ENCODE measurements at places on chromosomes 11 and 22.

- no peak for DNase-seq
Observed at GRCh38 chr11:104122011-104122635, 41.8 kb downstream of the PDGFD start.

DNA sequence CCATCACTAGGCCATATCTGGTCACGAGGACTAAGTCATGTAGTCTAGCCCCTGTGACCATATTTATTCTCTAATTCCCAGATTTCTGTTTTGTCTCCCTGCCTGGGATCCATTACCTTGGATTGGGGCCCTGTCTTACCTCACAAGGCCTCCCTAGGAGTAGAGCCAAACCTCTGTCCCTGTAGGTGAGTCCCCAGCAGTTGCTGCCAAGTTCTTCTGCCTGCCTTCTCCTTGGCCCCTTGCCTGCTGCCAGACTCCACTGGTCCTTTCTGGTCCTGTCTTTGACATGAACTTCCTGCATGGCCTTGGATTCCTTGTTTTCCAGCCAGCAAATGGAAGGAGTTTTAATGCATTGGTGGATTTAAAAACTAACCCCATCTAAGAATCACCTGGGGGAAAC is 35.6 kb upstream of the CADM1 start:
- DNase-seq = no peak

GRCh38 chr11:75667255-75667830 is 1.5 kb downstream of the MAP6 start:
- DNase-seq = no peak

GRCh38 chr11:76782531-76783293 is 444 bp upstream of the TSKU start:
- DNase-seq = no peak

GRCh38 chr11:16173798-16174197 is 182.5 kb downstream of the SOX6 start:
- DNase-seq = no peak

DNA sequence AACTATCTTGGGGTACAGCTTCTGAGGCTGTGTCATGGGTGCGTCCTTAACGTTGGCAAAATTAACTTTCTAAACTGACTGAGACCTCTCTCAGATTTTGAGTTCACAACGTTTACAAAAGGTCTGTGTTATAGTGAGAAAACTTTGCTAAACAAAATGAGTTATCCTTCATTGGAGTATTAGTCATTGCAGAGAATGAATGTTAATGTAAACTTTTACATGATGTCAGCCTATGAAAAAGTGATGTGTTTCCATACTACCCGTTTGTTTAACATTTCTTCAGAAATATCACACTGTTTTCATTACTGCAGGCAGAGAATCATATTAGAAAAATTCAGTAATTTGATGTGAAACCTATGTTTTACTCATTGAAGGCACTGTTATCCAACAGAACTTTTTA is 32.1 kb downstream of the HSD17B12 start:
- DNase-seq = no peak
